Mammary microvascular endothelial cell (primary cell): ENCODE measurements at places on chromosomes 2 and 18. TPM values are rescaled to one million over a fixed set of nuclear protein-coding genes. Genes with fewer than 3 reads are reported as not detected.

The FAP gene
- total RNA-seq: 12.9 and 16.5 TPM in 2 replicates

The TUBA3E gene
- not detected in 2 replicates for total RNA-seq

The DUSP19 gene
- total RNA-seq: 3.1 and 4.5 TPM in 2 replicates

The PLCL1 gene
- total RNA-seq: 2.0 and 3.2 TPM in 2 replicates

The DCDC2C gene
- total RNA-seq: 0.60 TPM in 1 of 2 replicates, not detected in the other

The PMAIP1 gene
- total RNA-seq: 25.0 and 29.7 TPM in 2 replicates

The CAPG gene
- 110 and 148 TPM in 2 replicates for total RNA-seq

The ERMN gene
- not detected in 2 replicates for total RNA-seq

The FOXD4L1 gene
- total RNA-seq: 0.07 TPM in 1 of 2 replicates, not detected in the other

The KCNF1 gene
- 0.20 and 0.33 TPM in 2 replicates for total RNA-seq

The GPR39 gene
- total RNA-seq: 0.07 and 0.10 TPM in 2 replicates

The POLE4 gene
- total RNA-seq: 16.7 and 18.2 TPM in 2 replicates

The NT5C1B gene
- total RNA-seq: not detected in 2 replicates

The CXCR1 gene
- not detected in 2 replicates for total RNA-seq

The MREG gene
- 4.8 and 6.7 TPM in 2 replicates for total RNA-seq

The SLC38A11 gene
- not detected in 2 replicates for total RNA-seq

The ZC3H6 gene
- 1.2 TPM in 2 replicates for total RNA-seq

The TMEM37 gene
- total RNA-seq: 0.33 and 2.6 TPM in 2 replicates

The KRCC1 gene
- 11.4 and 14.3 TPM in 2 replicates for total RNA-seq

The STEAP3 gene
- total RNA-seq: 21.6 and 27.2 TPM in 2 replicates

The B3GNT2 gene
- 24.0 and 25.6 TPM in 2 replicates for total RNA-seq

The RPRM gene
- total RNA-seq: not detected in 2 replicates

The RETSAT gene
- total RNA-seq: 52.6 and 56.9 TPM in 2 replicates

The SERPINB4 gene
- not detected in 2 replicates for total RNA-seq

The DSC3 gene
- total RNA-seq: 0.10 and 0.13 TPM in 2 replicates

The DAPL1 gene
- not detected in 2 replicates for total RNA-seq

The CNDP1 gene
- not detected in 2 replicates for total RNA-seq

The NOSTRIN gene
- 11.0 and 14.2 TPM in 2 replicates for total RNA-seq

The HOXD10 gene
- total RNA-seq: 4.4 and 7.5 TPM in 2 replicates

The IL36A gene
- not detected in 2 replicates for total RNA-seq

The NR4A2 gene
- total RNA-seq: 0.47 and 0.54 TPM in 2 replicates

The TGFA gene
- total RNA-seq: 3.1 and 4.7 TPM in 2 replicates

The ESPNL gene
- 0.10 TPM in 1 of 2 replicates, not detected in the other for total RNA-seq

The RAMP1 gene
- total RNA-seq: not detected in 2 replicates

The PFN4 gene
- total RNA-seq: 0.69 TPM in 1 of 2 replicates, not detected in the other

The MSTN gene
- total RNA-seq: 0.05 TPM in 1 of 2 replicates, not detected in the other

The TAF1B gene
- total RNA-seq: 14.0 and 14.5 TPM in 2 replicates

The CRIM1 gene
- total RNA-seq: 597 and 620 TPM in 2 replicates

The PSD4 gene
- total RNA-seq: 0.25 and 0.33 TPM in 2 replicates

The SS18 gene
- 42.7 and 48.2 TPM in 2 replicates for total RNA-seq

The IAH1 gene
- 44.8 and 49.6 TPM in 2 replicates for total RNA-seq

The GPD2 gene
- total RNA-seq: 39.7 and 46.2 TPM in 2 replicates

The TBR1 gene
- not detected in 2 replicates for total RNA-seq

The POTEC gene
- not detected in 2 replicates for total RNA-seq
